ENCODE measurements at places on chromosomes 6 and 20.

GRCh38 chr6:154359679-154360078, 3.1 kb upstream of the IPCEF1 start:
- no peak for DNase-seq

- no peak for DNase-seq
Measured at GRCh38 chr6:118932421-118932820, 2.5 kb downstream of the MCM9 start.

GRCh38 chr6:44386364-44386928, 1.1 kb upstream of the CDC5L start:
- peak; percentile 63 for DNase-seq

- no peak for DNase-seq
Measured at GRCh38 chr20:46123482-46124245, 5.5 kb downstream of the CD40 start.

GRCh38 chr6:87483929-87484328, 11.2 kb downstream of the SLC35A1 start:
- no peak for DNase-seq

DNA sequence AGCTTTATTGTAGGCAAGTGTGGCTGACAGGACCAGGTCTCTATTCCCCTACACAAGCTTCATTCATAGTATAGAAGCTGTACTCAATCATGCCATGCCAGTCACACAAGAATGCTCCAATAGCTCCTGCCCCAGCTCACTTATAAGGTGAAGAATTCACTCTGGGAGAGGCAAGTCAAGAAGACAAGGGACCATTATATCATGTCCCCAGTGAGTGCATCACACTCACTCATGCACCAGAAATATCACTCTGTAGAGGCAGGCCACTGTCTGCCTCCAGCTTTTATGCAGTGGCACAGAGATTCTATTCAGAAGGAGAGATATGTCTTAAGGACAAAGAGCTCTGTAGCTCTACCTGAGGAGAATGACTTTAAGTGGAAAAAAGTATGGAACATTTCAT, 263.2 kb downstream of the GJA1 start:
- DNase-seq = no peak

DNA sequence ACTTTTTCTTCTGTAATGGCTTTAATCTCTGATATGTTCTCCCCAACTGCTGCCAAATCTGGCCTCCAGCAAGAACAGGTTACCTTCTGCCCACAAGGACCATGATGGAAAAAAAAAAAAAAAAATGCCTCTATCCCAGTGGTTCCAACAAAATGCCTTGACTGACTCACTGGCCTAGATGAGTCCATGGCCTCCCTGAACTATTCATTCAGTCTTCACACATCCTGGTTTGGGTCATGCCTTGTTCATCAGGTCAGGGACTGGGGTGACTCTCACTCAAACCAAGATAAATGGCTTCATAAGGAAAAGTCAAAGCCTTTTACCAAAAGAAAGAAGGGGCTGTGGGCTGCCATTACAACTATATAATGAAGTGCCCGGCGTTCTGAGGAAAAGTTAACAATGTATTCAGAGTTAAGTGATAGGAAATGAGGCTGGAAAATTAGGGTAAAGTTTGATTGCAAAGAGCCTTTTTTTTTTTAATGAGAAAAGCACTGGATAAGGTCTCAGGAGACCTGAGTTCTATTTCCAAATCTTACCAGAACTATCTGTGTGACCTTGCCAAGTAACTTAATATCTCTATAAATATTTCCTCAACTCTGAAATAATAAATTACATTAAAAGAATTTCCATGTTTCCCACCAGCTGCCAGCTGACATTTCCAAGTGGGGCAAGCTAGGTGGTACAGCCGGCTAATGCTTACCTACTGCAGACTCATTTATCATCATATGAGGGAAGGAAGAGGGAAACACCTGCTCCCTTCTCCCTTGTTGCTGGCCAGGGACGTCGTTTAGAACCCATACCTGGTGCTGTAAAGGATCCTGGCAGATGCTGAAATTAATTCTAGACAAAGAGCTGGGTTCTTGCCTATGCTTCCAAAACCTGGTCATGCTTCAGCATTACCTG, 380.0 kb upstream of the MARCKS start:
- no peak for DNase-seq

GRCh38 chr6:128278836-128279235, 241.6 kb downstream of the PTPRK start:
- no peak for DNase-seq

GRCh38 chr6:159279790-159280277, 110.6 kb downstream of the FNDC1 start:
- no peak for DNase-seq

- DNase-seq = no peak
Measured at GRCh38 chr20:5928836-5929715, 21.3 kb downstream of the TRMT6 start.

GRCh38 chr20:20697325-20697845, 15.1 kb downstream of the RALGAPA2 start:
- DNase-seq = no peak

GRCh38 chr20:1696521-1697209, 39.1 kb upstream of the SIRPG start:
- DNase-seq = no peak

DNA sequence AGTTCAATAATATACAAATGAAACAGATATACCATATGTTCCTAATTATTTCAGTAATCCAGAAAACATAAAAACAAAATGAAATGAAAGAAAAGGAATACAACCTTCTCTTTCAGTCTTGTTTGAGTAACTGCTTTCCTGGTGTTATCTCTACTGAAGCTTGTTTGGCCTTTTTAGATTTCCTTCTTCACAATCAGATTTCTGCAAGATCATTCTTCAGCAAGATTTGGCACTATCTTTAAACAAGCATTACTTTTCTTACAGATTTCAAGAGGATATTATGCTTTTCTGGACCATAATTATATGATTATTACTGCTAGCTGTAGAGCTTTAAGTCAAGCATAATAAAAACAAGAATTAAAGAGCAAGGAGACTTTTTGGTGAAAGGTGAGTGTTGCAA, 120.2 kb downstream of the MYB start:
- no peak for DNase-seq

GRCh38 chr20:41228858-41229257, 88.7 kb downstream of the ZHX3 start:
- no peak for DNase-seq

DNA sequence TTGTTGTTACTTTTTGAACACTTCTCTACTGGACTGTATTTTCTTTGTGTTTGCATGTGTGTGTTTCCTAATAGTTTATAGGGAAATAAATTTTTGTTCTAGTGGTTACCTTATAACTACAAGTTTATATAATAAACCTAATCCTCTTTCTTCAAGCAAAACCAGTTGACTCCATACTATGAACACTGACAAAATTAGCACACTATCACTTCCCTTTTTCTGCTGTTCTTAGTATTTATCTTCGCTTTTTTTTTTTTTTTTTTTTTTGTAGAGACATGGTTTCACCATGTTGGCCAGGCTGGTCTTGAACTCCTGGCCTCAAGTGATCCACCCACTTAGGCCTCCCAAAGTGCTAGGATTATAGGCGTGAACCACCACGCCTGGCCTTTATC, 25.0 kb upstream of the C6orf62 start:
- DNase-seq = no peak

- DNase-seq = peak; percentile 13
Measured at GRCh38 chr20:53598140-53599043, 4.8 kb upstream of the ZNF217 start.

DNA sequence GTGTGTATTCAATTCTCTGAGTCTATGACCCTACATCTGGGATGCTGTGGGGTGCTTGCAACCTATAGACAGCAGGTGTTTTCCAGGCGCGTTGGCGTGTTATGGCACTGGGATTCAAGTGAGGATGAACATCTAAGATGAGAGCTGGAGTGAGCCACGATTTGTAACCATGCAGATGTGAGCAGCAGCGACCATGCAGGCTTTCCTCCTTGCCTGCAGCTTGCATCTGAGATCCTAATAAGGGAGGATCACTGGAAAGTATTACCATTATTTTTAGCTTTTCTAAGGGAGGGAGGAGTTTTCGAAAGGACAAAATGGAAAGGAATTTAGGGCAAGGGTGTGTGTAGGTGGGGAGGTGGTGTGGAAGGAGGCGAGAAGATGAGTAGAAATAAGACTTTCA, 216.7 kb downstream of the ATXN1 start:
- DNase-seq = no peak

- DNase-seq = peak; percentile 93
Measured at GRCh38 chr6:143060806-143061596, at the start of gene AIG1. AIG1 (plus strand) TSS chr6:143060889; CDS start chr6:143060926, 37 bp downstream.

DNA sequence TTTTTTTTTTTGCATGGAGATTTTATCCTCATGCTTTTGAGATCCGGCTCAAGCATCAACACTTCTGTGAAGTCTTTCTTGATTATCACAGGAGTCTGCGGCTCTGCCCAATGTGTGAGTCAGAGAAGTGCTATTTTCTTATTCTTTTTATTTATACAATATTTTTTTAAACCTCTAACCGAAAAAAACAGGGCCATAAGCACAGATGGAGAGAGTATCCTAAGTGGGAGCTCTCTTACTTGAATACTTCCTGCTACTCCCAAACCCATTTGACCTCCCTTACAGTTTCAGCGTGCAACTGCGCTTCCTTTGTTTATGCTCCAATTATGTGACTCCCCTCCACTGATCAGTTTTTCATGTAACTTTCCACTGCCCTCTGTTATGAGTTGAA, 8.7 kb upstream of the ATXN1 start:
- DNase-seq = no peak

DNA sequence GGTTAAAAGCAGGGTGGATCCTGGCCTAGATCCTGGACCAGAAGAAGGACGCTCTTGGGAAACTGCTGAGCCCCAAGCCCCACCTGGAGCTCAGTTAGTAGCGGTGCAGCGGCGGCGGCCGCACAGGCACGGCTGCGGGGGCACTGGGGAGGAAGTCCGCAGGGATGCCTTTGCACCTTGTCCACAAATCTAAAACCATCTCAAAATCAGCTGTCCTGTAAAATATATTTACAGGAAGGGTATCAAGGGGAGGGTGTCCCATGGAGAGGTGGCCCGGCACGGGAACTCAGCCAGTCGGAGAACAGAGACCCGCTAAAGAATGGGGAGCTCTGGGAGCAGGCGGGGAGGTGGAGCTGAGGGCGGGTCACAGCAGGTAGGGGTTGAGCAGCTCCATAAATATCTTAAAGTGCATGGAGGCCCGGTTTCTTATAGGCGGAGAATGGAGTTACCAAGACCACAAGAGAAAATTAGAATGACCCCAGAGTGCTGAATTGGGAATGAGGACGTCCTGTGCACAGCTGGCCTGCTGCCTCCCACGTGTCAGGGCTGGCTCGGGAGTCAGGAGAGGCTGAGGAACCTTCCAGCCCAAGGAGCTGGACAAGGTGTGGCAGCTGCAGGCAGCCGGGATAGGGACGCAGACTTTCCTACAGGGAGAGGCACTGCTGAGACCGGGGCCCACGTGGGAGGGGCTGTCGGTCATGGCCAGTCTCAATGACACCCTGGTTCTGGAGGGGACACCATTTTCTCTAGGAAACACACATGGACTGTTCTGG, 8.0 kb downstream of the MTG2 start:
- no peak for DNase-seq

DNA sequence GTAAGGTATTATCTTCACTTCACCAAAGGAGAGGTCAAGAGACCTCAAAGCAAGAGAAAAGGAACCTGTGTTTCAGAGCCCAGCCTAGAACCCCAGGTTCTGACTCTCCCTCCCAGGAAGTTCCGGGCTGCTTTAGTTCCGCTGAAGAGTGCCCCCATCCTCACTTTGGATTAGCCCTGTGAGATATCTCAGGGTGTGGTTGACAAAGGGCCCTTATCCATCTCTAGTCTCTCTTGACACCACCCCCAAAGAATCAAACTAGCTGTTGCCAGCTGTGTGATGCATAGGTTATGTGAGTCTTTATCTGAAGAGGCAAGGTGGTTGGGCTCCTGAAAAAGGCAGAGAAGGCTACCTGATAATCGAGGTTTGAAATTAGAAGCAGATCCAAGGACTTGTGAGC, 20.6 kb downstream of the BRPF3 start:
- DNase-seq = no peak

GRCh38 chr20:51341581-51341980, 200.9 kb downstream of the NFATC2 start:
- DNase-seq = no peak

DNA sequence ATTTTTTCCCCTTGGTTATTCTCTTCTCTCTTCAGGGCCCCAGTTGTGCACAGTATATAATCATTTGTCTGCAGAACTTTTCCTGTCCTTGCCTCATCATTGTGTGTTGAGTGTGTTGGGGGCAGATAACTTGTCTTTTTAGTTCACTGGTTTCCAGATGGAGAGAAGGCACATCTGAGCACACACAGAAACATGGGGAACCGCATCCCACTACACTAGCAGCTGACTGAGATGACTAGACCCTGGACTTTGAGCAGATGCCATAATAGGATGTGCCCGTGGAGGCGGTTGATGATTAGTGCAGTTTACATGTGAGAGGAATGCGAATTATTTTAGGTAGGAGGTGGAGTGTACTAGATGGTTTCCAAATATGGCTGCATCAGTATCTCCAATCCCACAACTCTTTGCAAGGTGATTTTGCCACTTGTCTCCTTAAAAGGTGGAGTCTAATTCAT, 26.5 kb upstream of the SH3BGRL2 start:
- no peak for DNase-seq

- DNase-seq = no peak
Measured at GRCh38 chr6:14010275-14010674, 85.5 kb downstream of the RNF182 start.

GRCh38 chr6:116405138-116405537, 34.4 kb downstream of the DSE start:
- DNase-seq = no peak

GRCh38 chr6:107827541-107827940, 3.4 kb upstream of the SCML4 start:
- no peak for DNase-seq

DNA sequence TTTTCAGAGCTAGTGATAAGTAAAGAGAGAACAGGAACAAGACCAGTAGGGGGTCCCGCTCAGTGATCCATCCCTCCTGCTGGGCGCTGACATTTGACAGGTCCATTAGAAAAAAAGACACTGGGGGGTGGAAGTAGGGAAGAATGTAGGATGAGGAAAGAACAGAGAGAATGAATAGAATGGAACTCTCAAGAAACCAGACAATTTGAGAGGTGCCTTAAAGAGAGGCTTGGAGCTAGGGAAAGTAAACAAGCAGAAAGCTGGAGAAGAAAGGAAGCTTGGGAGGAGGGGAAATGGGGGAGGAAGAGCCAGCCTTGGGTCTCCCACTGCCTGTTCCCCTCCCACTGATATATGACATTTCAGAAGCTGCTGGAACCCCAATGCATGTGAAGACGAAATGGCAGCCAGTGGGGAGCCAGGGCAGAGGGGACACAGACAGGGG, 8.4 kb downstream of the GABBR1 start:
- no peak for DNase-seq

- DNase-seq = no peak
Measured at GRCh38 chr6:20658053-20658452, 123.8 kb downstream of the CDKAL1 start.

Data from lower leg skin (tissue), 4 donors.